Hematopoietic multipotent progenitor cell treated with erythropoietin and hydrocortisone succinate and interleukin-3 and kit ligand, for 15 days (in vitro differentiated cells): ENCODE measurements at places on chromosomes 7 and 10.

DNA sequence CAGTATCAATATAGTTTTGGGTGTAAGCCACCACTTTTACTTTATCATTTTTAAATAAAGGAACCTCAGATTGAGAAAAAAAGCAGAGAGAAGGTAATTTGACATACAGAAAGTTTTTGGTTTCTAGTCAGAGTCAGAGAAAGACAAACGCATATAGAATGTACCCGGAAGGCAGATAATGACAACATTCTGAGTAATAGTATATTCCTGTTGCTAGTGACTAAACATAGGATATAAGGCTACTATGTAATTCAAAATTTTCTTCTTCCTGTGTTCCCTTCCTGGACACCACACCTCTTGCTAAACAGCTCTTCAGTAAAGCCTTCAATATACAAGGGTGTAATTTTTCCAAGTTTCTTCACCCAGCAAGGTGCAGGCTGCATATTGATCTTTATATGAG is 597.6 kb downstream of the PCDH15 start:
- DNase-seq = no peak

DNA sequence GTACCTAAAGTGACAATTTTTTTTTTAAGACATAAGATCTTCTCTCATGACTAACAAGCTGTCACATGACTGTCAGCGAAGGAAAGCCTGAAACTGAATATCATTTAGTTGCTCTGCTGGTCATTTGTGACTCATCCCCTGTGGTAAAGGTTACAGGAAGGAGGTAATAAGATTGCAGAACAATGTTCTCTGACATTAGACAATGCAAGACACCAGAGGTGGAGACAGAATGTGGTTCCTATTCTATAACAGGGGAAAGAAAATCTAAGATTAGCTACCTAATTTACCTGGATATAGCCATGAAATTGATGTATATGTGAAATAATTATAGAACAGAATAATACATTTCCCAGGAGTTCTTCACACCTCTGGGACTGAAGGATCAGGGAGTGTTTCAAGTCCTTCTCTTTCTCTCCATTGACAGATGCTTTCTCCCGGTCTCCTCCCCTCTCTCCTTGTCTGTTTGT is 47.7 kb downstream of the LRGUK start:
- DNase-seq = no peak

DNA sequence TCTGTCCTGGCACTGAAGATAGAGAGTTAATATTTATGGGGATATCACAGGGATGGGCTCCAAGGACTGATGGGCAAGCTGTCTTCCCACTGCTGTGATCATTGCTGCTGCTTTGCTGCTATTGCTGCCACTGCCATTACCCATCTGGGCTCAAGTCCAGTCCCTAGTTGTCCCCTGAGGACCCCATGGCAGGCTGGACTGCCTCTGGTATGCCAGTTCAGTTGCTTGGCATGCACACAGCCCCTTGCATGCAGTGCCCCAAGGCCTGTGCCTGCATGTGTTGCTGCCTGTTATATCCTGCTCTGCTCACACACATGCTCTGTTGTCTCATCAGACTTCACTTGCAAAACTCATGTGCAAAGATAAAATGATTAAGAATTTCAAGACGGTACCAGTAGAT is 109.5 kb downstream of the ADRA2A start:
- no peak for DNase-seq

DNA sequence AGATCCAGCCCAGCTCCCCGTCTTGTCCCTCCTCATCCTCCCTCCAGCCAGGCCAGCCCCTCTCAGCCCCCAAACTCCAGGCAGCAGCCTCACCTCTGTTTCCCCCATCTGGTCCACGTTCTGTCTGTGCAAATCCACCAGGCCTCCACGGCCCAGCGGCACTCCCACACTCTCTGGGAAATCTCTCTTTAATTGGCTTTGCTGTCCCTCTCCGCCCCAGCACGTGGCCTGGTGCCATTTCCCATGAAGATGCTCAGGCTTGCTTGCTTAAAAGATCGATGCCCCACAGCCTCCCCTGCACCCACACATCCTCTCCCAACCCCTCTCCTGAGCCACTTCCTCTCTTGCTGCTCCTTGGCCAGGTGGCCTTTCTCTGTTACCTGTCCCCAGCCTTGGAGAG is 39.3 kb downstream of the PRF1 start:
- no peak for DNase-seq

DNA sequence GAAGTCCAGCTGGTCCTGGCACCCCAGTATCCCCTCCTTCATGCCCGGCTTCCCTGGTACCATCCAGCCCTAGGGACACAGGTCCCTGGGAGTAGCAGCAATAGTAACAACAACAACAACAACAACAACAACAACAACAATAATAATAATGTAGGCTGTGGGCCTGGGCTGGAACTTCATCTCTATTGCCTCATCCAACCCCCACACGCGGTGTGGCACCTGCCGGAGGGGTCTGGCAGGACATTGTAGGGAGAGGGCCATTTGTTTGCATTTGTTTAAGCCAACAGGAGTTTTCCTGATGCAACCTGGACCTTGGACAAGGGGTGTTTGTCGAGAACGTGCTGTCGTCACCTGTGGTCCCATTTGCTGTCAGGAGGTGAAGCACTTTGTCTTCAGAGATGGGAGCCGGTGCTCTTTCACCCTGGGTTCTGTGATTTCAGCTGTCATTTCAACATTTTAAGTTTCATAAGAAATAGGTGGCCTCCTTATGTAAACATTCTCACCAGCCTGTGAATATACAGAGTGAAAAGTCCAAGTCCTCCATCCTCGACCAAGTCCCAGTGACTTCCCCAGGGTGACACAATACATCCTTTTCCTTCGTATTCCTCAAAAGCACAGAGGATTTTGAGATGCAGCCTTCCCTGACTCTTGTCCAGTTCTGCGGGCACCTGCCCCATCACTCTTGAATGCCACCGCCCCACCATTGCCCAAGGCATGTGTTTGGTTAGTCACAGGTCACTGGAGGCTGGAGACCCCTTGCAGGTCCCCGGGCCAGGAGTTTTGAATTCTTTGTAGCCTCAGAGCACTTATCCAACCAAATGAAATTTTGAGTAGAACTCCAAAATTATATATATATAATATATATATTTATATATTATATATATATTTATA is 9.2 kb downstream of the LHPP start:
- no peak for DNase-seq

DNA sequence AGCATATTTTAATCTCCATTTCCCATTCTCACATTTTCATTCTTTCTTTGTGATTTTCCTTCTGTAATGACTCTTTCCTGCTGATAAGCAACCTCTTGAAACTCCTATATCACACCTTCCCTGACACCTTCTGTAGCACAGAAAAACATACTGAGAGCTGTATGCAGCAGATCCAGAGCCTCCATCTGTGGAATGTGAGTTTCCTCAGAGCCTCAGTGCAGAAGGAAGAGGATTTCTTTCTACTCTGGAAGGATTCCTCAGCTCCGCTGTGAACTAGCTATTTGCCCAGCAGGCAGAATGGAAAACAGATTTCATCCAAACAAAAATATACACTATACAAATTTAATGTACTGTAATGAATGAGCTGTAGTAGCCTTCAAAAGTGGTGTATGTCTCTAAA is 841.3 kb upstream of the ZWINT start:
- no peak for DNase-seq
